Esophagus mucosa (tissue), 1 donor: ENCODE measurements at places on chromosomes 3 and 15. TPM values are rescaled to one million over a fixed set of nuclear protein-coding genes. Genes with fewer than 3 reads are reported as not detected.

GRCh38 chr3:130820976-130821375 lies 72.9 kb upstream of the ATP2C1 start:
- ATAC-seq = peak; percentile 95

Gene HIGD1A
- total RNA-seq = 114 TPM

Gene ZNF80
- total RNA-seq = not detected

Gene RAF1
- 57.3 TPM for total RNA-seq

Gene CASR
- not detected for total RNA-seq

Gene NEK11
- total RNA-seq = 3.4 TPM
